ENCODE measurements at places on chromosomes 16 and 17.

GRCh38 chr17:360092-360750, 7.6 kb upstream of the RPH3AL start:
- DNase-seq = no peak

DNA sequence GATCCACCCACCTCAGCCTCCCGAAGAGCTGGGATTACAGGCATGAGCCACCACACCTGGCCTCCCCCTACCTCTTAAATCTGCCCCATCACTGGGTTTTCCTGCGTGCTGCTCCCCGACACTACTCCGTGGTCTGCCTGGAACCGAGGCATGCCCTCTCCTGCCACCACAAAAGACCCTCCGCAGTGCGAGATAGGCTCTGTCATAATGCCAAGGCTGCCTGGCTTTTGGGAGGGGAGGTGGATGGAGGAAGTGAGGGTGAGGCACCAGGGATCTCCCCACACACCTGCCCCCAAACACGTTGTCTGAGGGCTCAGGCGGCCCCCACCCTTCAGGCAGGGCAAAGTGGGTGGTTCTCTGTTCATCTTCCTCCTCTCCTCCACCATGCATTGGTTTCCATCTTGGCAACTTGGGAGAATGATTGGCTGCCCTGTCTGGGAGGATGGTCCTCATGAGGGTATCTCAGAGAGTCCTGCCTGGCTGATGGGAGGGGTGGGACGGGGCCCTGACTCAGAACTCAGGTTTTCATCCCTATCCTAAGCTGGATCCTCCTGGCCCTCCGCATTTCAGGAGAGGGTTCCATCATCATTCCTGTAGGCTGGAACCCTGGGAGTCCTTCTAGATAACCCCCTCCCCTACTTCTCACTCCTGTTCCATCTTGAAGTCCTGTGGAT, 23.2 kb downstream of the IGFBP4 start:
- no peak for DNase-seq

GRCh38 chr17:61410141-61411010, 10.7 kb downstream of the TBX2 start:
- no peak for DNase-seq

- no peak for DNase-seq
Observed at GRCh38 chr16:55015181-55015913, 84.7 kb downstream of the IRX5 start.

DNA sequence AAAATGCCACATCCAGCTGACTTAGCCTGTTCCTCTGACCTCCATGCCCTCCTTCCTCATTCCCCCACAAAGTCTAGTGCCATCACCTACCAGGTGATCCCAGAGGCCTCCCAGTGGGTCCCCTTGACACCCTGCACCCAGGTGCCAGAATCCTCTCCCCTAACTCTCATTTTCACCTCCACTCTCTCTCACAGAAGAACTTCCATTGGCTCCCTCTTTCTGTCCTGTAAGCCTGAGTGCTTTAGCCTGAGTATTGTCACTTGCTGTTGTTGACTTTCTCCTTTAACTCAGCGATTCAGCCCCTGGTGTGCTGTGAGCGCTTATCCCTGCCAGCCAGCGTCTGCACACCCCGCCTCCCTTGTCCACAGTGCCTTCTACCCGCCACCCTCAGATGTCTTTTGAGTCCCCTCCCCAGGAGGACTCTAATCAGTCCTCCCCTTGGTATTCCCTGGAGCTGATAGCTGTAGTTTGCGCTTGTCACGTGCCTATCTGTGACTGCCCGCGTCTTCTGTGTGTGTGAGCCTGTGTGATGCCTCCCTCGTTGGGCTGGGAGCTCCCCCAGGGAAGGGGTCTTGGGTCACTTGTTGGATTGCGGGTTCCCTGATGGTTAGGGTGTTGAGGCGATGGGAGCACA, 31.9 kb downstream of the ARHGAP23 start:
- no peak for DNase-seq

- DNase-seq = no peak
Observed at GRCh38 chr17:82350182-82351030, 8.6 kb upstream of the TEX19 start.

- no peak for DNase-seq
Observed at GRCh38 chr16:65576631-65577030, 454.8 kb upstream of the CDH11 start.

DNA sequence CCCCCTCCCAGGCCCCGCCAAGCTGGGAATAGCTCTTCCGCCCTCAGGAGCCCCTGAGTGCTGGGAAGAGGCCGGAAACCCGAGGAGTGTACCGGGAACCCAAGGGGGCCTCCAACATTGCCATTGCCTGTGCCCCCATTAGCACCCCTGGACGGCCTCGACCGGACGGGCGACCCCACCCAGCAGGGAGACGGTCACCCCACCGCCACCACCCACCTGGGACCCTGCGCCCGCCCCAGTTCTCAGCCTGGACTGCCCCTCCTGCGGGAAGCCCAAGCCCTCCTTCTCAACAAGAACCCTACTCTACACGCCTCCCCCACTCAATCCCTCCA, 2.0 kb downstream of the CARHSP1 start:
- DNase-seq = no peak

GRCh38 chr17:42067371-42068091, 17.1 kb upstream of the C17orf113 start:
- peak; percentile 31 for DNase-seq

- DNase-seq = no peak
Observed at GRCh38 chr17:78376161-78376560, 2.3 kb upstream of the PGS1 start.

- DNase-seq = no peak
Observed at GRCh38 chr16:52050418-52050817, 496.5 kb downstream of the TOX3 start.

DNA sequence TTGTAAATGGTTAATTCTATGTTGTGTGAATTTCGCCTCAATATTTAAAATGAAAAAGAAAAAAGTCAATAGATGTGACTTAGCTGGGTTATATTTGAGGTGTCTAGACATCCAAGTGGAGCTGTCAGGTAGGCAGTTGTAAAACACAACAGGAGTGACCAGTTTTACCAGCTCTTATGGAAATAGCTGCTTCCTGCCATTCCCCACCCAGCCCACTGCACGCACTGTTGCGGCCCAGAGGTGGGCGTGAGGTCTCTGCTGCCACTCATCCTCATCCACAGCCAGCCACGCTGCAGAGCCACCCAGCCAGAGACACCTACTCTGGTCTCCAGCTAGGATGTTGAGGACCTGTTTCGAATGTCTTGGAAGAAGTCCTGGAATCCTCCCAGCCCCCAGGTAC, 3.4 kb upstream of the CARD14 start:
- DNase-seq = no peak

- DNase-seq = no peak
Observed at GRCh38 chr16:49592546-49593423, 219.2 kb downstream of the C16orf78 start.

DNA sequence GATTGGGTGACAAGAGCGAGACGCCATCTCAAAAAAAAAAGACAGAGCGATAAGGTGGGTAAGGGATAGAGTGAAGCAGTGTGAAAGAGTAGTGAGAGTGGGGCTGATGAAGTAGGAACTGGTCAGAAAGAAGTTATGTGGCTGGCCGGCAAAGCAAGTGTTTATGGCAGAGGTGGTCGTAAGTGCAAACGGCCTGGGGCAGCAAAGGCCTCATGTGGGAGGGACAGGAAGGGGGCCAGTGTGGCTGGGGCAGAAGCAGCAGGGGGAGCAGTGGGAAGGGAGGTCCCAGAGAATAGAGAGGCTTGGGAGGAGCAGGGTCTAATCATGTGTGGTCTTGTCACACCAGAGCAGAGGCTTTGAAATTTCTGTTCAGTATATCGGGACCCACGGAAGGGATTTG, 186.2 kb downstream of the HS3ST3B1 start:
- DNase-seq = no peak

DNA sequence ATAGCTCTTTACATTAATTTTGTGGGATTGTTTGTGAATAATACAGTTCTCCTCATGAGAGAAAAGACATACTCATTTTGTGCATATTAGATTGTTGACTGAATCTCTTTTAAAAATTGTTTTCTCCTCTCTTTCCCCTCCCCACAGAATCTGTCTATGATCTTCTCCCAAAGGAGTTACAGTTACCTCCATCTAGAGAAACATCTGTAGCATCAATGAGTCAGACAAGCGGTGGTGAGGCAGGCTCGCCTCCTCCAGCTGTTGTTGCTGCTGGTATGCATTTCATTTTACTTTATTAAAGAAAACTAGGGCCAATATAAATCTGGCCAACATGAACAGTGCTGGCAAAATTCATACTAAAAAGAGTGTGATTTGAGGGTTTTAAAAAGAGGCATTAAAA, 60.5 kb downstream of the NFAT5 start:
- no peak for DNase-seq

- no peak for DNase-seq
Observed at GRCh38 chr16:68373528-68374245, 62.9 kb downstream of the PRMT7 start.

DNA sequence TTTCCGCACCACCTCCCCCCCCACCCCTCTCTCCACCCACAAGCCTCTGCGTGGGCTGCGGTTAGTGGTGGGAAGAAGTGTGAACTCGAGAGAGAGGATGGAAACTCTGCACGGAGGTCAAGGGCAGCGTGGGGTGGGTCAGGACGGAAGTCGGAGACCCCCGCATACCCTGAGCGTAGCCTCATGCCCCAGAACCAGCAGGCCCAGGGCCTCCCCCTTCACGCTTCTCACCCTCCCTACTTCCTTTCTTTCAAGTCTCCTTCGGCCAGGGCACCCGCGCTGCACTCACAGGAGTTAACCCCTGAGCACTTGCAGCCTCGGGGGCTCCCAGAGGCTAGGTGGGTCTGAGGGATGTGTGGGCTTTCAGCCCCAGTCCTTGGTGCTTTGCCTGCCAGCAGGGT, 9.2 kb downstream of the TBKBP1 start:
- no peak for DNase-seq

GRCh38 chr17:35312790-35313711, 60.4 kb downstream of the SLFN11 start:
- DNase-seq = no peak

DNA sequence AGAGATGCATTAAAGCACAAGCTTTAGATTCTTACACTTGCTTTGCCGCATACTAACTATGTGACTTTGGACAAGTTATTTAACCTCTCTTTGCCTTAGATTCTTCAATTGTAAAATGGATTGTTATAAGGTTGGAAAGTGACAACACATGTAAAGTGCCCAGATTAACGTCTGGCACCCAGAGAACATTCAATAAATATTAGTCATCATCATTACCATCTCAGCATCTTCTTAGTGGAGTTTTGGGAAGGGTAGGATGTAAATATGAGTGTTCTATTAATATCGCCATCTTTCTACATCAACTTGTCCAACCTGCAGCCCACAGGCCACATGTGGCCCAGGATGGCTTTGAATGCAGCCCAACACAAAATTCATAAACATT, 27.4 kb upstream of the FAM20A start:
- DNase-seq = no peak

- no peak for DNase-seq
Observed at GRCh38 chr17:16617481-16618060, 36.1 kb downstream of the ZNF624 start.

DNA sequence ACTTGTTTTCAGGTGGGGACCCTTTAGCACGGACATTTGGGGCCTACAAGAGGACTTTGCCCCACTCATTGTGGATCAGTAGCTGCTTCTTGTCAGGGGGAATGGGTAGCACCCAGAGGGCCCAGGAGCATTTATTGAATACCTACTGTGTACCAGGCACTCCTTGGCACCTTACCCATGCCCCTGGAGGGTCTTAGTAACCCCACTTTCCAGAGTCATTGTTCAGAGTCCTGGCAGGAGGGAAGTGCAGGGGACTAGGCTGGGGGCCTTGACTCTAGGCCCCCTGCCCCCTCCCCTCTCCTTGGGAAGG, 21.0 kb upstream of the CIBAR2 start:
- DNase-seq = no peak

DNA sequence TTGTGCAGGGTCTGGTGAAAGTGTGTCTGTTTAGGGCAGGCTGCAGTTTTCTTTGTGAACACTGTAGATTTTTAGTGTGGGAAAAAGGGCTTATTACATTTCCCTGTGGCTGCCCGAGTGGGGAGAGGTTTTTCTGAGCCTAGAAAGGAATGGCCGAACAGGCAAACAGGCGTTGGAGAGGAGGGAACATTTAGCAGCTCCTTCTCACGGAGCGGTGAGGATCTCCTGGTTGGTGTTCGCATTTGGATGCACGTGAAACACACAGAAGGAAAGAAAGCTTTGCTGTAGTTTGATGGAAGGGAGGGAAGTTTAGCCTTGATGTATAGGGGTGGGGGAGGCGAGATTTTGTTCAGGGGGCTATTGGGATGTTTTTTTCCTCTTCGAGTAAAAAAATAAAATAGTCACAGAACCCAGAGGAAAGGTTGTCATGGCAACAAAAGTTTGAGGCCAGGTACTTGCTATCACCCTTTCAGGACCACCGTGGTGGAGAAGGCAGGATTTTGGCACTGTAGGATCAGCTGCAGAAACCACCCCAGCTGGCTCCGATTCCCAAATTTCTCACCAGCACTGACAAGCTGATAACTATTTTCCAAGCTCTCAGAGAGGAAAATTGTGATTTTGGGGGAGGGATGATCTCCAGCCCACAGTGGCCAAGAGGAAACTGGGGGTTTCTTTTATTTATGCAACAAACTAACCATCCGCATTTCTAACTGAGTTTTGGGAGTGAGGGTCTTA, 3.5 kb downstream of the GSG1L start:
- no peak for DNase-seq

- no peak for DNase-seq
Observed at GRCh38 chr17:81526662-81527571, 1.3 kb upstream of the FSCN2 start.

- no peak for DNase-seq
Observed at GRCh38 chr16:30774367-30775130, 12.4 kb downstream of the RNF40 start.

DNA sequence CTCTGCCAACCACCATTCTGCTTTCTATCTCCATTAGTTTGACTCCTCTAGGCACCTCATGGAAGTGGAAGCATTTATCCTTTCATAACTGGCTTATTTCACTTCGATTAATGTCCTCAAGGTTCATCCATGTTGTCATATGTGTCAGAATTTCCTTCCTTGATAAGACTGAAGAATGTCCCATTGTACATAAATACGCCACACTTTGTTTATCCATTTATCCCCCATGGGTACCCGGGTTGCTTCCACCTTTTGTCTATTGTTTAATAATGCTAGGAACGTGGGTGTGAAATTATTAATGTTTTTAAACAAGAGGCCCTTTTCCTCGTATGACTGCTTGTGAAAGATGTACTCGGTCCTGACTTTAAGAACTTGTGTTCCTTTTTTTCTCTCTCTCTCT, 12.9 kb downstream of the MILR1 start:
- no peak for DNase-seq

DNA sequence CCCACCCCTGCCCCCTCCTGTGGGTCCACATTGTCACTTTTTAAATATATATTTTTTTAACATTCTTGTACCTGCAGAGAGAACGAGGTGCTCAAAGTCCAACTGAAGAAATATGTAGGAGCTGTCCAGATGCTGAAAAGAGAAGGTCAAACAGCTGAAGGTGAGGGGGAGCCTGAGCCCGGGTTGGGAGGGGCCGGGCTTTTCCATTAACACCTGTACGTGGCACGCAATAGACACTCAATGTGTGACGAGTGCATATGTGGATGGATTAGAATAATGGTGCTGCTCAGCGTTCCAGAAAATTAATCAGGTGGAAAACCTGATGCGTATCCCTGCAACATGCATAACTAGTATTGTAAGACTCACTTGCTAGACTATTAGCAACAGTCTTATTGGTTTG, 223.0 kb downstream of the SNX29 start:
- no peak for DNase-seq

- DNase-seq = no peak
Observed at GRCh38 chr17:51103050-51103449, 17.6 kb downstream of the SPAG9 start.

Data from NCI-H187 (cell line).